Muscle of arm (tissue), 14 donors: ENCODE measurements at places on chromosomes 6 and 20. TPM values are rescaled to one million over a fixed set of nuclear protein-coding genes. Genes with fewer than 3 reads are reported as not detected.
A peak's percentile ranks its signal among the peaks of the same experiment; 100 is the strongest.

GRCh38 chr6:14645841-14646240 is 528.3 kb downstream of the CD83 start:
- DNase-seq, result no peak

DNA sequence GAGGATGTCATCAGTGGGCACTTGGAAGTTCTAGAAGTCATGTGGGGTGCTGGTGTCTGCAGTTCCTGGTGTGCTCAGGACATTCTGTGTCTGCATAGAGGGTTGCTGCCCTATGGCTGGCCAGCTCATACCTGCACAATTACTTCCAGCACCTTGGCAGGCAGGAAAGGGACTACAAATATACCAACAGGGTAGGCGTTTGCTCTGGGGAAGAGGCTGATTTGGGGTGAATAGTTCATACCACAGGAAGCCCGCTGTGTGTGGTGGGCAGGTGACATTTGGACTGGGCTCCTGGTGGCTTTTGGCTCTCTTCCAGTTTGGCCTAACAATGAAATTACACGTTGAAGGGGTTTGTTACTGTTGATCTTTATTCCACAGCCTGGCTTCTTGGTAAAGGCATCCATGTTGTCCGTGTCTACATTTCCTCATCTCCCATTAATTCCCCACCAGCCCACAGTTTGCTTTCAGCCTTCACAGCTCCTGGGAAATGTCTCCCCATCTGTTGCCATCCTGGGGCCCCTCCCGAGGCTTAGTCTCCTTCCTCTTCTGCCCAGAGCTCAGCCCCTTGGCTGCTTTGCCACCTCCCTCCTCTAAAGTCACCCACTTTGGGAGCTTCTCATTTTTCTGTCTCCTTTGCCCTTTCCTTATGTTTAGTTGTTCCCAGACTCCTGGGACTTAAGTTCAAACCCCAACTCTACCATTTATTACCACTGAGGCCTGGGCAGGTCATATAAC is 88.1 kb downstream of the RSPH3 start:
- DNase-seq, result no peak

DNA sequence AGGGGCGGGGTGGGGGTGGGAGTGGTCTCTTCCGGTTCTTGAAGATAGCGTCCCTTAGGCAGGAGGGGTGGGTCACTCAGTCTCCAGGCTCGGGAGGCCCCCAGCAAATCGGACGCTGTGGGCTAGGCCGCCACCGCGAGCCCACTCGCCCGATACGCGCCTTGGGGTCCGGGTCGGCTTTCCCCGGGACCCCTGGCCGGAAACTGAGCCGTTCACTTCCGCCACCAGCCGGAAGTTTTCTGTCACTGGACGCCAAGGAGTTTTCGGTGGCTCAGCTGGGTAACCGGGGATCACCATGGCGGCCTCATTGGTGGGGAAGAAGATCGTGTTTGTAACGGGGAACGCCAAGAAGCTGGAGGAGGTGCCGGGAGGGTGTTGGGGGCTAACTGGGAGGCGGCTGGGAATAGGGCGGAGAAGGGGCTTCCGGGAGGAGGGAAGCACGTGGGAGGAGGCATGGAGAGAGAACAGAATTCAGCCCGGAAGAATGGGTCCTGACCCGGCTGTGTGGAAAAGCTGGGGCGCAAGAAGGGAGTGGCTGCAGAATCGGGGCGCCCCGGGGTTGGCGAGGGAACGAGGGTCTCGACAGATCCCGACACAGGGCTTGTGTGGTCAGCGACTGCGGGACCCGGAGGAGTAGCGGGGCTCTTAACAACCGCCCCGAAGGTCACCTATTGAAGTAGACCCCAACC is at the start of gene ITPA:
Gene ITPA, plus strand, starts transcription at position 242 of the 689 bp plus-strand sequence. Its CDS starts 54 bp downstream, at position 296.
- DNase-seq, result peak; percentile 66

DNA sequence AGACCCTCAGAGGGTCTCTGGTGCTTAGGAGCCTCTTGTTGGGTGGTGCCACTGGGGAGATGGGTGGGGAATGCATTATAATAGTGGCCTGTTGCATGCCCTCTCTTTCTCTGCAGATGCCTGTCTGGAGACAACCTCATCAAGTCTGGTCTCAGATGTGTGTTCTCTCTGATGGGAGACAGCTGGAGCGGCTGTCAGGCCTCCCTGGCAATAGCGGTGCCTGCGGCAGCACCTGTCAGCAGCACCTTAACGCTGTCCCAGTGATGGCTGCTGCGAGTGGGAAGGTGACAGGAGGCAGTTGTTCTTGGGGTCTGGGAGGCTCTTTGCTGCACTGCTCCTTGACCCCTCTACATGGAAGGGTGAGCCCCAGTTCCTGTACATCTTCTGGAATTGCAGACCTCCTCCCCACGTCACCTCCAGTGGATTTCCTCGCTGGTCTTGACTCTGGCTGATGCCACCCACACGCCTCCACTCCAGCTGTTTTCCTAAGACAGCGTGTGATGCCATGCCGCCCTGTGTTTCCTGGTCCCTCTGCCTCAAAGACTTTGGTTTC is 63.3 kb upstream of the BLCAP start:
- no peak for DNase-seq

GRCh38 chr20:635893-636338 is 17.1 kb downstream of the SRXN1 start:
- DNase-seq, result no peak

GRCh38 chr20:7196481-7196880 is 429.0 kb downstream of the BMP2 start:
- DNase-seq, result no peak

GRCh38 chr20:32957459-32957858 is 46.8 kb downstream of the SUN5 start:
- DNase-seq, result no peak

- DNase-seq, result no peak
Observed at GRCh38 chr6:9503111-9503761, 911.6 kb downstream of the TFAP2A start.

DNA sequence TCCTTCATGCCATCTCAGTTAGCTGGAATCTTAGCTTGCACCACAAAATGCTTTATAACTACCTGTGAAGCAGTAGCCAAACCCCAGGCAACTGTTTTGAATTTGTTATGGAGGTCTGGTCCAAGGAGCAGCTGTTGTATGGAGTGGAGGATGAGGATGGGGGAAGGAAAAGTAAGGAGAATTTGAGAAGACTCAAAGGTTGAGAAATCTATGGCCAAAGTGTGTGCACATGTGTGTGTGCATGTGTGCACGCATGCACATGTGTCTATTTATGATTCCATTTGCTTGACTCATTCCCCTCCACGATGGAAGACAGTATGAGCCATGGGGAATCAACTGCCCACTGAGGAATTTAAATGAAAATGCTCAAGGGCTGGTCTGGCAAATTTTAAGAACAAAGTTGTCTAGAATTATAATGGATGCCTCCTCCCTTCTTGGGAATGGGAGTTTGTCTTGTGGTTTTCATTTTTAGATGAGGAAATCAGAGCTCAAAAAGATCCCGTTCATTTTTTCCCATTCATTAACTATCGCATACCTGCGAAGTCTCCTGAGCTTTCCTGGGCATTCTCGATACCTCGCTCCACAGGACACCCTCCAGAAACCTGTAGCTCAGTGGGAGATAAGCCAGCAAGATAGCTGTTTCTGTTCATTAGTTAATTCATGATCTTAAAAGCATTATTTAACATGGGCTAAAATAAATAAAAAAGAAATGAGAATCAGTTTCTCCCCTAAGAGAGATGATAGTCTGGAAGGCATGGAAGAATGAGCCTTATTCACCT is 152.3 kb upstream of the NEDD9 start:
- no peak for DNase-seq

GRCh38 chr6:87949194-87949593 is 98.4 kb upstream of the SPACA1 start:
- no peak for DNase-seq

GRCh38 chr6:84762220-84763002 is 2.0 kb downstream of the TBX18 start:
- no peak for DNase-seq

- no peak for DNase-seq
Observed at GRCh38 chr6:69820018-69820417, 23.2 kb upstream of the LMBRD1 start.

DNA sequence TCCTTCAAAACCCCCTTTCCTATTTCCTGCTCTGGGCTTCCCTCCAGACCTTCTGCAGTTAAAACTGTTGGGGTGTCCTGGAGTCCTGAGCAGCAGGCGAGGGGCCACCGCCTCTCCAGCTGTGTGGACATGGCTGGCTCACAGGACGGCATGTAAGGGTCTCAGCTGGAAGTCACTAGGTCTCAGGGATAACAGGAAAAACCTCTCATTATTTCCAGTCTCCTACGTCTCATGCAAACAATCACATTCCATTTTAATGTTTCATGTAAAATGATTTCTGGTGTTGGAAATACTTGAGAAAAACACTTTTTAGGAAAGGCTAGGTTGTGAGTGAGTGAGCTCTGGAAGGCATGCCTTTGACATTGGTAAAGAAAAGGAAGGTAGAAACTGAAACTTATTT is 158.7 kb downstream of the SCML4 start:
- DNase-seq, result no peak

DNA sequence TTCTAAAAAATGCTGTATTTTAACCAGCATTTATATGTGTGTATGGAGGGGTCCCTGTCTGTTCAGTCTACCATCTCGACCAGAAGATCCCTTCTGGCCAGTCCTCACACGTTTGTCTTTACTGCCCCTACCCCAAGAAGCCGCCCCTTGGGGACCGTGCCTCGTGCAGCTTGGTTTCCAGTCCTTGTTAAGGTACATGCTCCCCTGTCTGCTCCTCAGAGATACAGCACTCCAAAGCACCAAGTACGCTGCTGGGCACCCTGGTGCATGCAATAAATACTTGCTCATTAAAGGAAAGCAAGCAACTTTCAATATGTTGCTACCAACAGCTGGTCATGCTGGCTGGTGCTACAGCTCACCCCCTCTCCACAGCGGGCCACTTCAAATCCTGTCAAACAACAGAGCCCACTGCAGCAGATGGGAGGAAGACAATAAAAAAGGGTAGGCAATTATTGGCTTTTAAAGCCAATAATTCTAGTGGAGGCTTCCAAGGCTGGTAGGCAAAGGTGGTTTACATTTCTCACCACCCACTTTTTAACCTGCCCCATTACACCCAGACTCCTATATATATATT is 61.6 kb downstream of the PSMG4 start:
- DNase-seq, result no peak

The MYBL2 gene
- 11.9 TPM for polyA plus RNA-seq

The TRIM40 gene
- not detected for polyA plus RNA-seq

The IRF4 gene
- 2.8 TPM for polyA plus RNA-seq

The SPEF1 gene
- polyA plus RNA-seq, result not detected
